AG10803 (cell line): ENCODE measurements at places on chromosomes 1 and 21.

GRCh38 chr1:99756598-99756997 is 9.8 kb downstream of the FRRS1 start:
- DNase-seq, result peak; percentile 33

GRCh38 chr1:111509997-111510375 is 6.6 kb upstream of the ADORA3 start:
- no peak for DNase-seq

- no peak for DNase-seq
Measured at GRCh38 chr1:226957714-226958113, 17.6 kb downstream of the COQ8A start.

DNA sequence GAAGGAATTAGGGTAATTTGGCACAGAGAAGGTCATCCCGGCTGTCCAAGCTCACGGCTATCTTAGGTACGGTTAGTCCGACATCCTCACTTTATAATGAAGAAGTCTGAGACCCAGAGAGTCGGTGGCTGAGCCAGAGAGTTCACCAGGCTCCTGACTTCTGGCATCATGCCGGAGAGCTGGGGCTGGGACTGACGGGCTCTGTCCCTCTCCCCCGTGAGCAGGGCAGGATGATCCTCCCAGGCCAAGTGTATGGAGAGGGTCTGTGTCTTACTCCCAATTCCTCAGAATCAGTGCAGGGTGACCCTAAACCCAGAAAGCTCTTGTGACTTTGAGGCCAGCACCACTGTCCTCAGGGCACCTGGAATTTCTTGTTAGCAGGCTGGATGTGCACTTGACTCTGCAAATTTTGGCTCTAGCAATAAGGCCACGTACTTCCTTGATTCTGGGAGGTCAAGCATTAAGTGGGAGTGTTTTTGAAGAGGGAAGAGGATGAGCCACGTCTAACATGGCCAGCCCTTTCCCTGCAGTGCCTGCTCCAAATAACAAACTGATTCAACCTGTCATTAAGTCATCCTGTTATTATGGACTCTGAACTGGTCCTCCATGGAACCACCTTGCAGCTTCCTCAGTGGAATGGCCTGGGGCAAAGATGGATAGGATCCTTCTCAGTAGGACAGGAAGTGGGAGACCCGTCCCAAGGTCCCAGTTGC is 20.8 kb upstream of the BTG2 start:
- no peak for DNase-seq

- DNase-seq, result no peak
Measured at GRCh38 chr1:12220890-12221289, 8.9 kb upstream of the VPS13D start.

DNA sequence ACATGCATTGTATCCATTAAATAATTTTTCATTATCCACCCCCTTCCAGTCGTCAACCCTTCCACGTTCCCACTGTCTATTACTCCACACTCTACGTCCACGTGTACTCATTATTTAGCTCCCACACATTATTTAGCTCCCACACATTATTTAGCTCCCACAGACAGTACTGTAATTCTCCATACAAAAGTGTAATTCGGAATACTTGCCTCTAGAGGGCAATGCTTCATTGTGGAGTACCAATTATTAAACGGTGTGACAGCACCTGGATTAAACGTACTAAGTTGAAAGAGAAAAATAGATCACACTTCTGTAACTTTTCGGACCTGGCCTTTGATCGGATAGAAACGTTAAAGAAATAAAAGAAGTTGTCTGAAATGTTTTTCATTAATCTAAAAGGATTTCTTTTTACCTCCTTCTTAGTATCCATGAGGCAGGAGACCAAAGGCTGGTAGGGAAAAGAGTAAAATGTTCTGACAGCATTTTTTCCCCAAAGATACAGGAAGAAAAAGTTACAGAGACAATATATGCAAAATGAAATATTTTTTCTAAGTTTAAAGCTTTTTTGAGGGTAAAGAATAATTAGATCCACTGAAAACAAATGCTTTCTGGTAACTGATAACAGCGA is 99.2 kb downstream of the LHX8 start:
- DNase-seq, result peak; percentile 15

- no peak for DNase-seq
Measured at GRCh38 chr1:109487261-109487660, 3.6 kb downstream of the ATXN7L2 start.

DNA sequence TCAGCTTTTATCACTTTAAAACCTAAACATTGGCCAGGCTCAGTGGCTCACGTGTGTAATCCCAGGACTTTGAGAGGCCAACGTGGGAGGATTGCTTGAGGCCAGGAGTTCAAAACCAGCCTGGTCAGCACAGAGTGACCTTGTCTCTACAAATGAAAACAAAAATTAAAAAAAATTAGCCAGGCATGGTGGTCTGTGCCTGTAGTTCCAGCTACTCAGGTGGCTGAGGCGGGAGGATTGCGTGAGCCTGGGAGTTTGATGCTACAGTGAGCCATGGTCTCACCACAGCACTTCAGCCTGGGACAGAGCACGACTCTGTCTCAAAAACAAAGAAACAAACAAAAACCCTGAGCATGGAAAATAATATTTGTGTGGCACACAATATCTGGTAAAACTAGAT is 143.5 kb upstream of the HNRNPU start:
- DNase-seq, result no peak

DNA sequence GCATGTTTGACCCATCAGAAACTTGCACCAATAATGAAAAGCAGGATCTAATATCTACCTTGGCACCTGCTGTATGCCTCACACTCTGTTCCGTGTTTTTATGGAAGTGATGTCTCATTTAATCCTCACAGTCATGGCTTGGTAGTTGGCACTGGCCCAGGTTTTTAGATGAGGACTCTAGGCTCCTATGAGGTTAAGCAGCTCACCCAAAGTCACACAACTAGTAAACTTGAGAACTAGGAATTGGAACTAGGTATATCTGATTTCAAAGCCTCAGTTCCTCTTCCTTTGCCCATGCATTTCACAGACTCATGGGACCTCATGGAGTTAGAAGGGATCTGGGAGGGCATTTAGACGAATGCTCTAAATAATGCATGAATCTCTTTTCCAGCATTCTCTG is 21.3 kb upstream of the TARBP1 start:
- DNase-seq, result peak; percentile 25

DNA sequence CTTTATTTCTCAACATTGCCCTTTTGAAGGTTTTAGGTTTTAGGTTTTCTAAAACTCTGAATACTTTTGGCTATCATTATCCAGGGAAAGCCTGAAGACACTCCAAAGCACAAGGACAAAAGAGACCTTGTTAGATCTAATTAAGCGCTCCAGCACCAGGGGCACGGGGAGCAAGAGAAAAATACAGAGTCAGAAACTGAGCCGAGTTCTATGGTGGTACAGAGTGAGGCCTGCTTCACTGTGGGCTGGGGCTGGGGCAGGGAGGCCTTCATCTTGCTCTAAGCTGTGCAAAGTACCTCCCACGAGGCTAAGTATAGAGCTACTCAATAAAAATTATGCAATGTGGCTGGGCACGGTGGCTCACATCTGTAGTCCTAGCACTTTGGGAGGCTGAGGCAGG is 19.7 kb upstream of the RAB4A start:
- no peak for DNase-seq

DNA sequence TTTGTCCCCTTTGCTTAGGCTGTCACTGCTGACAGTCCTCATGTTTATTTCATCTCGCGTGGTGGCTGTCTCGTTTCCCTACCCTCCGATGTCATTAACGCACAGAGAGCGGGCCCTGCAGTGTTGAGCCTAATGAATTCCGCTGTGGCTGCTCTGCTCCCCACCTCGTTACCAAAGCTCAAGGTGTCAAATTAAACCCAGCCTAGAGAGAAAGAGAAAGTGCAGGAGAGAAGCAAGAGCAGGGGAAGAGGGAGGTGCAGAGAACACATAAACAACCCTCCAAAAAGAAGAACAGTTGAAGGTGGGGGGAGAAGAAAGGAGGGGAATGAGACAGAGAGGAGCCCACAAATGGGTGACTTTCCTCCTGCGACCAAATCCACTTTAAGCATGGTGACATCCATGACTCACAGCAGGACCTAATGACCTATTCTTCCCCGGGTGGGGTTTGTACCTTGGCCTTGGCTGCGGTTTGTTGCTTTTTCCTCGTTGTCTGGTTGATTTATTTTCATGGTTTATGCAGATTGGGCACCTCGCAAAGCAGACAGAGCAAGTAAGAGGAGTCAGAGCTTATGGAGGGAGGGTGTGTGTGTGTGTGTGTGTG is 92.5 kb downstream of the PBX1 start:
- peak; percentile 59 for DNase-seq

- DNase-seq, result no peak
Measured at GRCh38 chr1:85279458-85280080, 3.1 kb upstream of the BCL10 start.

- DNase-seq, result peak; percentile 31
Measured at GRCh38 chr1:111516005-111516535, 12.6 kb upstream of the ADORA3 start.

GRCh38 chr1:152566681-152567080 is at the start of gene LCE3E:
Gene LCE3E (minus strand): TSS chr1:152566780. CDS start chr1:152566208, 572 bp downstream.
- no peak for DNase-seq

DNA sequence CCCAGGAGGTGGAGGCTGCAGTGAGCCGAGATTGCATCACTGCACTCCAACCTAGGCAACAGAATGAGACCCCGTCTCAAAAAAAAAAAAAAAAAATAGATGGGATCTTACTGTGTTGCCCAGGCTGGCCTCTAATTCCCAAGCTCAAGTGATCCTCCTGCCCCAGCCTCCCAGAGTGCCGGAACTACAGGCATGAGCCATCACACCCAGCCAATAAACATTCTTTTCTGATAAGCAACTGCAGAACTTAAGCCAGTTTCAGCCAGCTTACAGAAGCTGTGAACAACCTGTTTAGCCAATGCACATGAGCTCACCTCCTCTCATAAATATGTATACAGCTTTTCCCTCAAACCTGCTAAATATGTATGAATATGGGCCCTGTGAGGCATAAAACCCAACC is 3.1 kb upstream of the MIIP start:
- no peak for DNase-seq

GRCh38 chr1:33072707-33073106 is 8.2 kb upstream of the AZIN2 start:
- no peak for DNase-seq

DNA sequence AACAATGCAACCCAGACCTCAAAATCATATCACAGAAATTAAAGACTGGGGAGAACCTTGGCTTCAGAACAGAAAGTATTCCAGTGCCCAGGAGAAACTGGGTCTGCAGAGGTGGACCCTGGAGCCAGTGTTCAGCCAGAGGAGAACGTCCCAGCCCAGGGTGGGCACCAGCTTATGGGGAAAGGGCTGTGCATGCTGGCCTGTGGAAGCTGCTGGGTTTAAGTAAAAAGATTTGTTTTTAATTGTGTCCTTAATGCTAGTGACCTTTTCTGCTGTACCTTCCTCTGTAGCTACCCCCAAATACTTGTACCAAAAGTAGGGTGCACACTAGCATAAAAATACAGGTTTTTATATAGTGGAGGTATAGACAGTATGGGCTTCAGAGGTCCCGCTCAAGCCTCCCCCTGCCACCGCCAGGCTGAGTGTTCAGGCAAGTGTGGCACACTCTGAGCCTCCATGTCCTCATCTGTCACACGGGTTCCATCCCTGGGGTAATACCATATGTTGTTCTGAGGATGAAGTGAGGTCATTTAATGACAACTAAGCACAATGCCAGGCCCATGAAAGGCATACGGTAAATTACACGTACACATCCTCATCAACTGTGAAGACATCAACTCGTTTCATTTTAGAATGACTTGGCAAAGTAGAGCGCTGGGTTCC is 47.0 kb downstream of the SLC37A1 start:
- no peak for DNase-seq

DNA sequence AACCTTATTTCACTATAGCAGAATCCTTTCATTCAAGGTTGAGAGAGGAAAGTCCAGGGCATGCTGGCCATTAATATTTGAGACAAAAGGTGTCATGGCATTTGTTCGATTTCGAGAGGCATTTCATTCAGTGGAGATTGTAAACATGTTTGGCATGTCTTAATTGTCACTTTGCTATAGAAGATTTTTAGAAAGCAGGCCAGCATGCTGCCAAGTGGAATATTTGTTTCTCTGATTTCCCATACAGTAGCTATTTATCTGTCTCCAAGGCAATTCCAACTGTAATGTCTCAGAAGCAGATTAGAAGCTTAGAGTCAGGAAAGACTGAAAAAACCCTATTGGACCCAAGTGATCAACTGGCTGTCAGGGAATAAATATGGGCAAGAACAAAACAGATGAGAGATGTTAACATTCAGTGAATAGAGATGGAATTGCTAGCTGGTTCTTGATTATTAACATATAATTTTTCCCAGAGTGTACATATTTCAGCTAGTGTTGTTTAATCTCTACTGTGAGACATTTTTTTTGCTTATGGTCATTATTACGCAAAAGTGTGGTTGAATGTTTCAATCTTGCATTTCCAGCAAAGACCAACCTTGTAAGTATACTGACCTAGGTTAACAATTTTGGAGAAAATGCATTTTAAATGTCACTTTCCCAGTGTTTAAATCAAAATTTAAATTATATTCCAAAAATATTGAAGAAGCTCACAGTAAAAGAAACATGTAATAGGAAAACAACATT is 174.6 kb downstream of the KCNK2 start:
- peak; percentile 65 for DNase-seq

DNA sequence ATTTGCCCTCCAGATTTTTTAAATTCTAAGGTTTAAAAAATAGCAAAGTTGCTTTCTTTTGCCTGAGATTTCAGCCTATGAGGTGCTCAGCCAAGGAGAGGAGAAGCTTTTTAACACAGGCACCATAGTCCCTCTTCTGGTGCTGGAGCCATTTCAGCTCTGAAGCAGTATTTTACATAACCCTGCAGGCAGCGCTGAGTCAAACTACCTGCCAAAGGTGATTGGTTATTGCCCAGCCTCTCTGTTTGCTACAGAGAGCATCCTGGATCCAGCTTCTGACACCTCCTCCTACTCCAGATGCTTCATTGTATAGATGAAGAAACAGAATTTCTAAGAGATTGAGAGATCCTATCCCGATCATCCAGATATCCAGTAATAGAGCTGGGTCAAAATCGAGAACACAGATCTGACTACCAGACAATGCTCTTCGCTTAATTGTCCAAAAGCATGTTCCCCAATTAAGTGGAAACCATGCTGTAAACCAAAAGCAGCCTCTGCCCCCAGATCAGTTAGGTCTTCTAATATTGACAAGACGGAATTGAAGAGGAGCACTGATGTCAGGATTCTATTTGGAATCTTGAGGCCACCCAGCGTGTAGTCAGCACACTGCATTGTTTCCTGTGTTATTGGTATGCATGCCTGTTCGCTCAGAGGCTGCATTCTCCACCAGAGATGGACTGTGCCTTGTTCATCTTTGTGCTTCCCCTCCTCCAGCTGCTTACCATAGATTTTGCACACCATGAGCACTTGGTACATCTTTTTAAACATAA is 22.1 kb downstream of the RGS8 start:
- DNase-seq, result no peak
